ENCODE measurements at places on chromosomes 4 and X.

- DNase-seq = no peak
Measured at GRCh38 chr4:32394255-32394654, 1674.1 kb downstream of the PCDH7 start.

GRCh38 chr4:62135565-62136156, 935.5 kb downstream of the ADGRL3 start:
- no peak for DNase-seq

- no peak for DNase-seq
Measured at GRCh38 chrX:106023947-106024346, 14.6 kb downstream of the SERPINA7 start.

- no peak for DNase-seq
Measured at GRCh38 chrX:108127152-108127551, 35.6 kb downstream of the ATG4A start.

DNA sequence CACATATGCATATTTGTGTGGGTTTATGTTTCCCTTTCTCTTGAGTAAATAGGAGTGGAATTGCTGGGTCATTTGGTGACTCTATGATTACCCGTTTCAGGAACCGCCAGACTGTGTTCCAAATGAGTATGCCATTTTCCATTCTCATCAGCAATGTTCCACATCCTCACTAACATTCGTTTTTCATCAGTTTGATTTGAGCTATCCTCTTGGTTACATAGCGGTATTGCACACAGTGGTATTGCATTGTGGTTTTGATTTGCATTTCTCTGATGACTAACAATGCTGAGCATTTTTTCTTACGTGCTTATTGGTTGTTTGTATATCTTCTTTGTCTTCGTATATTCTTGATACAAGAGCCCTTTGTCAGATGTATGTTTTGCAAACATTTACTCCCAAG, 218.0 kb upstream of the AMOT start:
- no peak for DNase-seq

DNA sequence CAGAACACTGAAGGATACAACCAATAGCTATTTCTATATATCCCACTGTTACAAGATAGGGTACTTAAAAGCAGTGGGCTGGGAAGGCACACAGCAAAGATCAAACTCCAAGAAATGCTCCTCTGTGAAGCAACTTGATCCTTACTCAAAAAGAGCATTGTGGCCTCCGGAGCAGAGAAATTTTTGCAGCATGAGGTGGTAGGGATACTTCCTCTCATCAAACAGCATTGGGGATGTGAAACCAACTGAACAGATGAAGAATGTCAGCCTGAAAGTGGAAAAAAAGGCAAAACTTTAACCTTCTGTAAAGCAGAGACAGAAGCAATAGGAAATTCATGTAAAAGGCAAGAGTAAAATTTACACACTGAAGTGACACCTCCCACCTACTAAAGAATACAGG, 92.2 kb downstream of the HUWE1 start:
- DNase-seq = no peak

DNA sequence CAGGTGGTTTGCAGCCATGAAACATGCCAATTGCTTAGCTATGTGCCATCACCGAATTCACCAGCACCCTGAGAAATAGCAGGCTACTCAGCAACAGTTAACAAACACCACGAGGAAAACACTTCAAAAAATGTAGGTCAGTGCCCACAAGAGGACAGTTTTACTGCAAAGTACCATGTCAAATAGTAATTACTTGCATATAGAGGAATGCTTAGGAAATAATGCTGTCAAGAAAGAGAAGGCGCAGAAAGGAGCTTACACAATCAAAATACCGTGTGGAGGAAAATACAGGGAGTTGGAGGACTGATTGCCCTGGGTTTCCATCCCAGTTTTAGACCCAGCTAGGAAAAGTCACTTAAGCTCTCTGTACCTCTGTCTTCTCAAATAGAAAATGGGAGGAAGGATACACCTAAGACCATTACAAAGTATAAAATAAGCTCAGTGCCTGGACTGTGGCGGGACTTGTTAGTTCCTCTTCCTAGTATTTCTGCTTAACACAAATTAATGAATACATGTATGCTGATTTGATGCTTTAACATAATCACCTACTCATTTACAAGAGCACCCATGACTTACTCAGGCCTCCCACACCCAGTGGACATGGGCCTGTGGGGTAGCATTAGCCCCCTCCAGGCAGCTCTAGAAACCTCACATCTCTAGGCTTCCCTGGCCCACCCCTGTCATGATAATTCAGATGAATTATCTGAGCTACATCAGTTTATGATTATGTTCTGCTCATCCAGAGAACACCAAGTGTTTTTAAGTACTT, 44.5 kb upstream of the IL21 start:
- no peak for DNase-seq

- no peak for DNase-seq
Measured at GRCh38 chr4:73742490-73743160, 2.3 kb downstream of the CXCL8 start.

- no peak for DNase-seq
Measured at GRCh38 chr4:2914256-2915126, 48.7 kb downstream of the NOP14 start.

- DNase-seq = no peak
Measured at GRCh38 chr4:101071241-101071640, 276.1 kb downstream of the PPP3CA start.

GRCh38 chr4:119329835-119330620, 8.1 kb upstream of the FABP2 start:
- DNase-seq = no peak

- DNase-seq = no peak
Measured at GRCh38 chr4:136922066-136922465, 610.2 kb downstream of the PCDH18 start.

GRCh38 chr4:179843370-179843769, 2399.8 kb upstream of the TENM3 start:
- DNase-seq = no peak

- no peak for DNase-seq
Measured at GRCh38 chr4:142777045-142777743, 68.9 kb downstream of the INPP4B start.
